ENCODE measurements at places on chromosomes 7 and 10. TPM values are rescaled to one million over a fixed set of nuclear protein-coding genes. Genes with fewer than 3 reads are reported as not detected.

DNA sequence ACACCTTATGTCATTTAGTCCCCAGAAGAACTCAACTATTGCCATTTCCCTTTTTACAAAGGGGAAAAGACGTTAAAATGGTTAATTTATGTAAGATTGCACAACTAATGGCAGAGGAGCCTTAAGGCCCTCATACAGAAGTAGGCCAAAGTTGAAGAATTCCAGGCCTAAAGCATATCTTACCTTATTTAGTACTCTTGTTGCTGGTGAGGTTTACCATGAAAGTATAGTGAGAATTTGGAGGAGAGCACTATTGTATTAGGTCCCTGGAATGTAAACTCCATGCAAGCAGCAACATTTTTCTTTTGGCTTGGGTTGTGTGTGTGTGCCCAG is 731 bp upstream of the CRPPA start:
- DNase-seq: peak; percentile 38

DNA sequence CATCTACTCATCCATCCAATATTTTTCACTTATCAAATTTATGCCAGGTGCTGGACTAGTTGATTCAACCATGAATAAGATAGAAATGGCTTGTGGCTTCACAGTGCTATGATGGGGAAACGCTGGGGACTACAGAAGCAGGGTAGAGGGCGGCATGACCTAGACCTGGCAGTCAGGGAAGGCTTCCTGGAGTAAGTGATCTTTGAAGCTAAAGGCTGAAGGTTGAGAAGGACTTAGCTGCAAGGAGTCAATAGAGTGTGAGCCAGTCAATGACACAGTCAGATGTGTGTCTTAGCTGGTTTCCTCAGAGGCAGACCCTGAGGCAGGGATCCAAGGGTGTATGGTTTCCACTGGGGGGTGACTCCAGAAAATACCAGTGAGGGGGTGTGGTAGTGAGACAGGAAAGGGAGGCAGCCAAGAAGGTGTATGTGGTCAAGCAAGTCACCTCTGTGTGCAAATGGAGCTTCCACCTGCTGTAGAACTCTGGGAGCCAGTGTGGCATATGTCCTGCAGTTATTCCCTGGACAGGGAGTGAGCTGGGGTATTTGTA is 10.3 kb downstream of the PRF1 start:
- DNase-seq: no peak

OPN4 gene
- not detected for polyA plus RNA-seq

DNA sequence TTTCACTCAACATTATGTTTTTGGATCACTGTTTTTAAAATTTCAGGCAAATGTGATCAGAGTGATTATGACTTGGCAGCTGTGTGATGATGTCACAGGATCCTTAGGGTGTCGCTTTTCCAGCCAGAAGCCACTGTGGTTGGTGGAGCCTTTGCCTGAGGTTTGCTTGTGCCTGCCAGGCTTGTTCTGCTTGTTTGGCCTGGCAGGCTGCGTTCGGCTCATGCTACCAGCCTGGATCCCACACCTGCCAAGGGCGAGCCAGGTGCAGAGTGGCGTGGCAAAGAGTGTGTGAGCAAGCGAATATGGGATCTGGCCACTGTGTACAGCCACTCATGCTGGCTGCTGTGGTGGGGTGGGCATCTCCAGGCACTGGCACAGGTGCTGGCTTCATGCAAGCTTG is 55.7 kb downstream of the ADK start:
- no peak for DNase-seq

JMJD1C gene
- polyA plus RNA-seq: 39.9 TPM

CALML5 gene
- not detected for polyA plus RNA-seq

DNA sequence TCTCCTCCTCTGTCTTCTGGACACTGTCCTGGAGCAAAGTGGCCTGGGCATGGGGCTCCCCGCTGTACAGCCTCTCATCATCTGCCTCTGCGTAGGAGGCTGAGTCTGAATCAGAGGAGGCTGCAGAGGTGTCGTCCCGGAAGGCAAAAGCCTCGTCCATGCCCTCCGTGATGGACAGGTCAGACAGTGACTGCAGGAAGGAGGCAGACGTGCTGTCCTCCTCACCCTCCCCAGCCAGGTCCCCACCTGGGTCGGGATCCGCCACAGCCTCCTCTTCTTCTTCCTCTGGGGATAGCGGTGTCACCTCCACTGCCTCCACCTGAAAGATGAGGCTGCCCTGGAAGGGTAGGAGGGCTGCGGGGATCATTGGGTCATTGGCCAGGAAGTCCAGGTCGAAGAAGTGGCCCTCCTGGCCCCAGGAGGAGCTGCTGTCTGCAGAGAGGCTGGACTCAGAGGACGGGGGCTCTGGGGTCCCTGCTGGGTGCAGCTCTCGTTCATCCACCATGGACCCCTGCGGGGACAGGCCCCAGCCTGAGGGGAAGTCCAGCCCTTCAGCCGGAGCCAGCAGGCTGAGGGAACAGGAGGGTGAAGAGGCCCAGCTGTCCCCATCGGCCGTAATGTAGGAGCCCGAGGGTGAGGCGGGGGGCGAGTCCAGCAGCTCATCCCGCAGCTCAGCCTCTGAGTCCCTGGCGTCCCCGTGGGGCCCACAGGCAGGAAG is 3.7 kb downstream of the NACAD start:
- DNase-seq: no peak

VGF gene
- polyA plus RNA-seq: 0.14 TPM

FGFR2 gene
- 0.10 TPM for polyA plus RNA-seq

All from fibroblast of lung (primary cell).